Suprapubic skin (tissue), 4 donors: ENCODE measurements at places on chromosomes 12 and 14.

GRCh38 chr12:47214771-47215170 lies 135.0 kb upstream of the AMIGO2 start:
- H3K4me1 ChIP-seq = no peaks in the 10 kb centered on the region
- no peak overlapping the region for H3K27ac ChIP-seq
- H3K4me3 ChIP-seq = no peak overlapping the region

DNA sequence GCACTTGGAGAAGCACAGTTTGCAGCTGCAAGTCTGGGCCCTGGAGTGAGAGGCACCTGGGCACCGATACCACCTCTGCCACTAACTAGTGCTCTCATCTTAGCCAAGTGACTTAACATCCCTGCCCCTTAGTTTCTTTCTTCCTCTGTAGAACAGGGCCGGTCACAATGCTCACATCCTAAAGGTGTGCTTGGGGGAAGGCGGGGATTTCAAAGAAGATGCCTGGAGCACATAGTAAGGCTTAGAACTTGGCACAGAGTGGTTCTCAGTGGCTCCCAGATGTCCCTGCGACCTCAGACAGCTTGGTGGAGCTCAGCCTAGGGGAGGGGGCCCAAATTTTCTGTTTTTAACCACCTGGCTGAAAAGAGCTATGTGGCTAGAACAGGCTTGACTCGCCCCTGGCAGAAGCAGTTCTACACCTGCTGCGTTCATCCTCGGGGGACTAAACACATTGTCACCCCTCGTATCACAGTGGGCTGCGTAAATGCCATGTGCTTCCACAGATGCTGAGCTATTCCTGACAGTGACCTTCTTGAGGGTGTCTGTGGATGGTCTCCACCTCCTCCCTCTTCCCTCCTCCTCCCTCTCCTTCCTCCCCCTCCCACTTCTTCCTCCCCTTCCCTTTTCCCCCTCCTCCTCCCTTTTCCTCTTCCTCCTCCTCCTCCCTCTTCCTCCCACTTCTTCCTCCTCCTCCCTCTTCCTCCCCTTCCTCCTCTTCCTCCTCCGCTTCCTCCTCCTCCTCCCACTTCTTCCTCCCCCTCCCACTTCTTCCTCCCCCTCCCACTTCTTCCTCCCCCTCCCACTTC lies 112.1 kb downstream of the PHETA1 start:
- H3K27me3 ChIP-seq = peaks cover 79% of the 10 kb centered on the region
- no peak for DNase-seq
- H3K36me3 ChIP-seq = no peaks in the 10 kb centered on the region
- no peak overlapping the region for H3K4me3 ChIP-seq
- H3K27ac ChIP-seq = no peak overlapping the region

DNA sequence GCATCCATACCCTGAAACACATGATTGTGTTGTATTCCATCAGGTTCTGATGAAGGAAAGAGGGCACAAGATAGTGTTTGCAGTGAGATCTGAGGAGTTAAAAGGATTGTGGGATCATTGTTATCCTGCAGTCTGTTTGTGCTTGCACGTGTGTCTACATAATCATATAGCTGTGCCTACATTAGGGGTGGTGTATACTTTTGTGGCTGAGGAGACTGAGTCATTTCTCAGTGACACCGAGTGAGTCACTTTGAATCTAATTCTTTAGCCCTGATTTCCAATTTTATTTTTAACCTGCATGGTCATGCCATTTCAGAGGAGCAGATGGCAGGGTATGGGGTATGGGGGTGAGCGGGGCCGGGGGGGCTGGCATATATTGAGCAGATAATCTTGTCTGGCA lies 133.2 kb downstream of the ANO4 start:
- no peak for DNase-seq
- H3K27ac ChIP-seq = no peak overlapping the region
- H3K36me3 ChIP-seq = no peaks in the 10 kb centered on the region
- H3K4me3 ChIP-seq = no peak overlapping the region

DNA sequence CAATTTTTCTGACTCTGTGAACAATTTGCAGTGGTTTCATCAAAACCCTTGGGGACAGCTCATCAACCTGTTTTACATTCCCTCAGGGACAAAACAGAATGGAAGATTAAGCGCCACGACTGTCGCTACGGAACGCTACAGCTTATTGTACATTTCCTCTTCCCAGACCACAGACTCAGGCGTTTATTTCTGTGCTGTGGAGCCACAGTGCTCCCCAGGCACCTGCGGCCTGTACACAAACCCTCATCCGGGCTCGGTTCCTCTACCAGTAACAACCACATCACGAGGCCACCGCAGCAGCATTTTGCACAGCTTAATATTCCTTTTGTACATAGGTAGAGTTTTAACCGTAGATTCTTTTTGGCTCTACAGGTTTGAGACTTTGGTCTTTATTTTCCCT lies 397.4 kb upstream of the OR4E1 start:
- no peak overlapping the region for H3K4me3 ChIP-seq
- no peaks in the 10 kb centered on the region for H3K36me3 ChIP-seq
- no peaks in the 10 kb centered on the region for H3K27me3 ChIP-seq

GRCh38 chr12:120041386-120042231 lies 52.6 kb downstream of the BICDL1 start:
- no peak for DNase-seq
- no peaks in the 10 kb centered on the region for H3K36me3 ChIP-seq
- no peaks in the 10 kb centered on the region for H3K27me3 ChIP-seq

DNA sequence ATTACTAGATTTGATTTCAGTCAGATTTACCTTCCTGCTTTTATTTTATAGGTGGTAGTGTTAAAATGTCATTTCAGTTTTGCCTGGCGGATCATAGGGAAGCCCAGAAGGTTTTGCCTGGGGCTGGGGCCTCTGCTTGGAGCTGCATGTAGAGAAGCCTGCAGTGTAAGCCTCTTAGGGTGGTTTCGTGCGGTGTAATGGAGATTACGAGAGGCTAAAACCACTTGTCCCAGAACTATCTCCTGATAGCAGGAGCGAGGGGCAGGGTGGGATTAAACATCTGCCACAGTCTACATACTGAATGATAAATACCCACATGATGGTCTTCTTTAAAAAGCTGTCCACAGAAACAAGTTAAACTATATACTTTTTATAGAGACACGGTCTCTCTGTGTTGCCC lies 35.0 kb upstream of the DICER1 start:
- no peak overlapping the region for H3K4me3 ChIP-seq
- H3K27ac ChIP-seq = no peak overlapping the region
- H3K36me3 ChIP-seq = no peaks in the 10 kb centered on the region
- no peaks in the 10 kb centered on the region for H3K4me1 ChIP-seq

DNA sequence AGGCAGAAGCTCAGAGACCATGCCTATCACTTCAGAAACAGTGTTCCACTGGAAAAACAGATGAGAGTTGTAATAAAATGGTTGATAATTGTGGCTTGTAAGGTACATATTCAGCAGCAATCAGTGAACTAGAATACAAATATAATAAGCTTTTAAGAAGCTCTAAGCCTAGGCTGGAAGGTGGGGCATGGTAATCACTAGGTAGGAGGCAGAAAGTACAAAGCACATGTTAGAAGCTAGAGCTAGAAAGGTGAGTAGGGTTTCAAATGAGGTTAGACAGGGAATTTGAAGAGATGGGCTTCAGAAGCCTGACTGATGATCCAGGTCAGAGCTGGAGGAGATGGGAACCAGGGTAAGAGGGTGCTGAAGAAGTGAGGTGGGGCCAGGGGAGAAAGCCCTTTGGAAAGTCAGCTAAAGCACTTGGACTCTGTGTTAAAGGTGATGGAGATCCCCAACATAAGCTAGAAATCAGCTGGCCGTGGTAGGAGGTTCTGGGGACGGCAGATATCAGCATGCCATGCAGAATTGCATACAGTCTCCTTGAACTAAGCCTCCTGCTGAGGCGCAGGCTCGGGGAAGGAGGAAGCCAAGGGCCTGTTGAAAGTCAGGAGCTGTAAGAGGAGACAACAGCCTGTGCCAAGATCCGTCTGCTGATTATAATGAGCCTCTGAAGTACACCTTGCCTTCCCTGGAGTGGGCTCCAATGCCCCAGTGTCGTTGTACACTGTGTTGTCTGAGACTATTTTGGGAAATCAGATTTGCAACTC lies 659.4 kb downstream of the BCL11B start:
- no peaks in the 10 kb centered on the region for H3K4me1 ChIP-seq
- no peaks in the 10 kb centered on the region for H3K36me3 ChIP-seq
- H3K4me3 ChIP-seq = no peak overlapping the region
- no peak for DNase-seq

DNA sequence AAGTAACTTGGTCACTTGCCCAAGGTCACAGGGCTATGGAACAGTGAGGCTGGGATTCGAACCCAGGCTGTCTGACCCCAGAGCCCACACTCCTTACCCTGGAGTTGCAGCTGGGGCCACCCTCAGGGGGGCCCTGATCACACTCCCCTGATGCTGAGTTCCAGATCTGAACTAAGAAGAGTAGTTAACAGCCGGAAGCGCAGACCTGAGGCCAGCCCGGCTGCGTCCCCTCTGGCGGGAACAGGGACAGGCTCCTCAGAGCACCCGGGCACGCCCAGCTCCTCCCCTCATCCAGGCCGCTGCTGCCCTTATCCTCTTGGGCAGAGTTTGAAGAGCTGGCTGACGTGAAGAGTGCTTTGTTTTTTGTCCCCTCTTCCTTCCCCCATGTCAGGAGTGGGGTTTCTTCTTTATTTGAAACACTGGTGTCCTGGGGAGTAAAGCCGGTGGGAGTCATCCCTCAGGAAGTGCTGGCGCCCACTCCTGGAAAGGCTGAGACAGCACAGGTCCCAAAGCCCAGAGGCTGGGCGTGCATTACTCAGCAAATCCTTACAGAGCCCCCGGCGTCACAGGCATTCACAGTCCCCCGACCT lies 8.7 kb downstream of the PHB2 start:
- no peaks in the 10 kb centered on the region for H3K27me3 ChIP-seq
- H3K27ac ChIP-seq = peak overlapping the region; percentile 93
- no peak for DNase-seq
- H3K4me3 ChIP-seq = peak overlapping the region; percentile 60
- H3K4me1 ChIP-seq = peaks cover 84% of the 10 kb centered on the region
- peaks cover 16% of the 10 kb centered on the region for H3K36me3 ChIP-seq

GRCh38 chr12:39412210-39412609 lies 30.7 kb downstream of the KIF21A start:
- no peak overlapping the region for H3K4me3 ChIP-seq
- no peaks in the 10 kb centered on the region for H3K27me3 ChIP-seq
- no peak for DNase-seq
- no peak overlapping the region for H3K27ac ChIP-seq
- no peaks in the 10 kb centered on the region for H3K4me1 ChIP-seq

DNA sequence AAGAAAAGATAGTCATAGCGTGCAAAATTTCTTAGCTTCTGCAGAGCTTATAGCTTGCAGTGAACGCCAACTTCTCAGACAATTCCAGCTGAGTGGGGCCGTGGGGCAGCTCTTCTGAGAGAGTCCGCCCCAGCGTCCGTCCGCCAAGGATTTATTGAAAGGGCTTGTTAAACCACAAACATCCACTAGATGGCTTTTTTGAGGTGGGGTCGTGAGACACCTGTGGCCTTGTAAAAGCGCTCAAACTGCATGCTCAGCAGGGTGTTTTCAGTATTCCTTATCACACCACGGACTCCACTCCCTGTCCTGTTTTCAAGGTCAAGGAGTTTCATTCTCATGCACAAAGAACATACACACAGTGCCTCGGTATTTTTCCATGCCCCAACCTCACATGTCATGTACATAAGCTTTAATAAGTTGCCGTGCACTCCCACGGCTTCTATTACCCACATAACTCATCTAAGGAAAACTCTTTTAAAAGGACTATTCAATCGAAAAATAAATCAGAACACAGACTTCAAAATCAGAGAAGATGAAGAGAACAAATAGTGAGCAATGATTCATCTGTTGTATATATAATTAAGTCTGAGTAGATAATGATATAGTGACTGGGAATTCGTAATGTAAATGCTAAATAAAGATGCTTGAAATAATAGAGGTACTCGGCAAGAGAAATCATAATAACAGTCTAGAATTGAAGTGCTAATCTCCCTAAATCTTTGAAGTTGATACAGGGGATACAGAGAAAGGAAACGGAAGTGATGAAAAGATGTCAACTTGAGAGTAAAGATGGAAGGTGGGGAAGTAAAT lies 46.7 kb downstream of the WBP11 start:
- no peak overlapping the region for H3K27ac ChIP-seq
- peaks cover 8% of the 10 kb centered on the region for H3K36me3 ChIP-seq
- H3K4me1 ChIP-seq = no peaks in the 10 kb centered on the region
- DNase-seq = no peak
- no peak overlapping the region for H3K4me3 ChIP-seq

- H3K4me1 ChIP-seq = peaks cover 36% of the 10 kb centered on the region
Measured at GRCh38 chr14:61574514-61574807, 120.9 kb upstream of the HIF1A start.

DNA sequence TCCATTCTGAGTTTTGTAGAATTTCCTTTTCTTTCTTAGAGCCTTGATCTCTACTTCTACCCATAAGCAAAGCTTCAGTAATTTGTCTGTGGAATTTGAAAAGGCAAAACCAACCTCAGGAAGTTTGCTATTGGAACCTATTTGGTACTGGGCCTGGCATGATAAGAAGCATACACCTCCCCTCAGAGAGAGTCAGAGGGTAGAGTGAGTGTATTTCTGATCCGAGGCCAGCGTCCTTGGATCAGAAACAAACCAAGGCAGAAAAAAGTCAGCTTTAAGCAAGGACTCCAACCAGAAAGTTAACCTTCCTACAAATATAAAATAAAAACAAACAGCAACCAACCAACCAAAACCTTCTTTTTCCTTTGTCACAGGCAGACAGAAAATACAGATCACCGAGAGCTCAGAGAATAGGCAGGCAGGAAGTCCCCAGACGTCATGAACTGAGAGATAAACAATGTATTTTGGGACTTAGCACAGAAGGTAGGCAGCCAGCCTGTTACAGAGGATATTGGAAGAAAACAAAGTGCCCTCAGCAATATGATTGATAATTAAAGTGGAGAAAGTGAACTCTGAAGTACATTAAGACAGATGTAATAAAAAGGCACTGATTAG lies 141.5 kb downstream of the NEDD1 start:
- H3K4me3 ChIP-seq = no peak overlapping the region
- DNase-seq = no peak
- H3K27ac ChIP-seq = no peak overlapping the region
- H3K4me1 ChIP-seq = no peaks in the 10 kb centered on the region

DNA sequence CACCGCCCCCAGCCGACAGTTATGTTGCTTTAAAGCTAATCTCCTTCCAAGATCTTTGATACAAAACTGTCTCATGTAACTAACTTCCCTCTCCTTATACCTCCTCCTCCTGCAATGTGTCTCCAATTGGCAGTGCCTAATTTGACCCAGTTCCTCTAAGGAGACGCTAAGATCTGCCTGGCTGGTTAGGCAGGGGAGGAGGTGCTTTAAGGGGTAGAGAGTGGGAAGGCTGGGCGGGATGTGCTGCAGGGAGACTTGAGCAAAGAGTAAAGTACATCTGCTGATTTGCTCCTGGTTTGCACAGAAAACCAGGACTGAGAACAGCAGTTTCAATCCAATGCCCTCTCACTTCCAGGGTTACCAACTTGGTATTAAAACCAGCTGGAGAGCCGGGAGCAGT lies 7.4 kb upstream of the IKZF4 start:
- no peaks in the 10 kb centered on the region for H3K36me3 ChIP-seq
- H3K27ac ChIP-seq = no peak overlapping the region
- no peaks in the 10 kb centered on the region for H3K27me3 ChIP-seq
- H3K4me1 ChIP-seq = no peaks in the 10 kb centered on the region
- no peak overlapping the region for H3K4me3 ChIP-seq
- DNase-seq = no peak
